Hindlimb muscle (tissue), 1 donor: ENCODE measurements at places on chromosomes 3 and 15. TPM values are rescaled to one million over a fixed set of nuclear protein-coding genes. Genes with fewer than 3 reads are reported as not detected.

The ZBTB47 gene
- polyA plus RNA-seq, result 37.8 TPM

DNA sequence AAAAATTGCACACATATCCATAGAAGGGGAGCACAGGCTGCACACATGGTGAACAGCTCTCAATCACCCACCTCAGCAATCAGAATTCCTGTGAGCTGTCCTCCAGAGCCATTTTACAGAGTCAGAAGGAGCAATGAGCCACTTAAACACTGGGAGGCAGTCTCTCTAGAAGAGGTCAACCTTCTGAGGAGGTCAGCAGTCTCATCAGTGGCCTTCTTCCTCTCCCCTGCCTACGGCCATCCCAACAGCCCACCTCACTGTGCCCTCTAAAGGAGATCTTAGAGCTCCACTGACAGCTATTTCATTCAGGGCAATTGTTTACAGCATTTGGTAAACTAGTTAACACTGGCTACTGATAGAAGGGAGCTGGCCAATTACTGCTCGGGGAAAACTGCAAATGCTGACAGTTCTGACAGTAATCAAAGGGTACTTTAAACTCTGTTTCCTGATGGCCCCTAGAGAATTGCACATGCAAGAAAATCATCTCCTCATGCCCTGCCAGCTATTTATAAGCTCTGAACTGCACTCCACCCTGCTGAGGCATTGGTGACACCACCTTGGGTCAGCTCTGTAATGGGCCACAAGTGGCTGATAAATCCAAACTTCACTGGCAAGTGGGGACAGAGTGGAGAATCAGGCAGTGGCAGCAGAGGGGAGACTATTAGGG, 42.1 kb upstream of the TSPAN3 start:
- DNase-seq, result no peak

- DNase-seq, result no peak
Observed at GRCh38 chr15:89499156-89499555, 2.8 kb upstream of the RHCG start.

DNA sequence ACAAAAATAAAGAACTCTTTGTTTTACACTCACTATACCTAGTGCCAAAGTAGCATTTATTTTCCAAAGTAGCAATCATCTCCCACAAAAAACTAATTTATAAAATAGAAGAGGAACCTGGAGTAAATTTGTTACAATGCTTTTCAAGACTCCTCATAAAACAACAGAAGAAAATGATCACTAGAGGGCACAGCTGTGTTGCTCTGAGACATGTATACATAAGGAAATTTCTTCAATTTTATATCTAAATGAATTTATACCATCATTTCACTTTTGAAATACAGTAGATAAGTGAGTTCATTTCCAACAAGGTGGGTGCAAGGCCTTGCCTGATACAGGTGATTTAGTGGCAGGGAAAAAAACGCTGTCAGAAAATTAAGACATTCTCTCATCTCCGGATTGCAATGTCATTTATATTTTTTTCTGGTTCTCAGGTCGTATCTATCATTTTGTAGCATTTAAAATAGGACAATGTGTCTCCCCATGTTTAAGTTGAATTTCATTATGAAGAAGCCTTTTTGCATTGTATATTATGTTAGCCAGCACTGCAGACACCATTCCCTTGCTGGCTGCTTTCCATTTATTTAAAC, 25.3 kb upstream of the ARHGEF26 start:
- no peak for DNase-seq

- DNase-seq, result no peak
Observed at GRCh38 chr3:45596290-45596791, 1.8 kb downstream of the LIMD1 start.

- DNase-seq, result no peak
Observed at GRCh38 chr3:46829699-46830208, 33.5 kb downstream of the MYL3 start.

- DNase-seq, result no peak
Observed at GRCh38 chr15:39511000-39511915, 69.6 kb upstream of the THBS1 start.

DNA sequence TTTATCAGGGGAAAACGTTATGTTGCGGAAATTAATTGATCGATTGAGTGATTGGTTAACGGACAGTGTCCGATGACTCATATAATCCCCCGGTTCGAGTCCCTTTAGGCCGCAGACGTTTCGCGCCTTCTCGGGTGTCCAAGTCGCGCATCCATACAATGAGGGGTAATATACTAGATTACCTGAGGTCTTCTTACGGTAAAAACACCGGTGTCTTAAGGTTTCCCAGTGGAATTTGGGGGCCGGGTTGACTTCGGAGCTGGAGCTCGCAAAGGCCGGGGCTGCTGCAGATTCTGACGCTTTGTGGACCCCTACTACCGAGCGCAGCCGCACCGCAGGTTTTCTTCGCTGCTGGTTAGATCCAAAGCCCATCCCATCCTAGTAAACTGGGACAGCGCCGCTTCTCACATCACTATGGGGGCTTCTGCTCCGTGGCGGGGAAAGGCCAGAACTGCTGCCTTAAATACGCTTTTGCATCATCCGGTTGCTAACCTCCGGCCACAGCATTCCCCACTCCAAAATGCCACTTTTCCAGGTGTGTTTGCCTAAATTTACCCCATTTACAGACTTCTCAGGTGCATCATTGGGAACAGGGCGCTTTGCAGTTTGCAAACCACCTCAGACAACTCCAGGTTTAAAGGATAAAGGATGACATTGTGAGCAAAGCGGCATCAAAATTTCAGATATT, 858 bp upstream of the SACM1L start:
- peak; percentile 52 for DNase-seq
